ENCODE measurements at places on chromosomes 16 and 17.

- no peak for DNase-seq
These were observed 53.7 kb downstream of the C16orf95 start for GRCh38 chr16:87263418-87264052.

DNA sequence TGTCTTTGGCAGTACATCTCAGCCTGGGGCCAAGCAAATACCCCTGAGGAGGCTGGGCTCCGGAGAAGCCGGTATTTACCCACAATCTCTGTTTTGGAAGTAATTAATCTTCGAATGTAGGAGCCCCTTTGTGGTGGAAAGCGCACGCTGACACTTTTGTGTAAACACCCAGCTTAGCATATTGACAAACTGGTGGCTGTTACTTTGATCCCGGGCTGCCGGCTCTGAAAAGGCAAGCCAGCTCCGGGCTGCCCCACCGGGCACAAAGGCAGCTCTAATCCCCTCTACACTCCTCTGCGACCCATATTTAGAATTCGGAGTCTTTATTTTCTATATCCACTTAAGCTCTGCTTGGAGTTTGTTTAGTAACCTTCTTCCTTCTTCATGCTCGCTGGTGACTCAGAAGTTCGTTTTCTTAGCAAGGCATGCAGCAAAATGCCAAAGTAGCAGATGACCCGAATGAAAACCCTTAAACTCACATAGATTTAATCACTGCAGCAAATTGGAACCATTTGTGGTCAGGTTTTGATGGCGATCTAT, 144.0 kb upstream of the IRX3 start:
- DNase-seq: no peak

GRCh38 chr16:29760567-29761279, 14.9 kb upstream of the C16orf54 start:
- no peak for DNase-seq

DNA sequence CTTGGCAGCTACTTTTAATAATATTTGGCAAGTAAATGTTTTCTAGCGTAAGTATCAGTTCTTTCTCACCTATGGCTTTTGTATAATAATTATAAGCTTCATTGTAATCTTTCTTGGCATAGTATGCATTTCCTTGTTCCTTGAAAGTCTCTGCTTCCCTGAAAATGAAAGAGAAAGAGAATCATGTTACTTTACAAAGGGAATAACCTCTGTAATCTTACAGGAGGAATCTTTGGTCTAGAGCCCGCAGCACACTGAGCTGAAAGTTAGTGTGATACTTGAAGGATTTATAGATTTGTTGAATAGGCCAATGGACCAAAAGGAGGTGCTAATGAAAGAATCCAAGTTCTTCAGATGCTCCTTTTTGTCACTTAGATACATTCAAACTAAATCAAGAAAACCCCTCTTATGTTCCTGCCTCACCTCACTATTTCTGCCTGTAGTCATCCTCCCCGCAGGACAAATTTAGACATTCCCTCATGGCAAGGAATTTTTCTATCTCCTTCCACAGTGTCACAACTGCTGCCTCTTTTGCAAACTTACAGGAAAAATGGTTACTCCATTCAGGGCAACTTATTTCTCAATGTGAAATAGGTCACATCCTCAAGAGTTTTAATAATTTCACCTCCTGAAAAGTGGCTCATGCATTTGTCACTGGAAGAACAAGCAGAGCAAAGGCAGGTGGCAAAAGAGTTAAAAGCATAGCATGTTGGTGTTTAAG, 16.7 kb downstream of the DNAJC7 start:
- DNase-seq: no peak

DNA sequence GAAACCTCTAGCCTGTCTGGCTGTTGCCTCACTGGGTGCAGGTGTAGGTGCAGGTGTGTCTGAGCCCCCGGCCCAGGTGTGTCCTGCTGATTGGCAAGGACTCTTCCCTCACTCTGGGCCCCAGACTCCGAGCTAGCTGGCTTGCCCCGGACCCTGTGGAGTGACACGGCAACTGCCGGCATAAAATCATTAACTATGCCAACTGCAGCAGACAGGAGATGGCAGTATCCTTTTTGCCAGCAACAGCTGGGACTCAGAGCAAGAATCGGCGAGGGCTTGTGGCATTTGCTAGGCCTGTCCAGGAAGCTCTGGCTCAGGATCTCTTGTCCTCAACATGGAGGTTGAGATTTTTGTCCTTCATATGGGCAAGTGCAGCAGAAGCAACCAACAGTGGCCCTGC, 20.8 kb downstream of the CIAPIN1 start:
- no peak for DNase-seq

DNA sequence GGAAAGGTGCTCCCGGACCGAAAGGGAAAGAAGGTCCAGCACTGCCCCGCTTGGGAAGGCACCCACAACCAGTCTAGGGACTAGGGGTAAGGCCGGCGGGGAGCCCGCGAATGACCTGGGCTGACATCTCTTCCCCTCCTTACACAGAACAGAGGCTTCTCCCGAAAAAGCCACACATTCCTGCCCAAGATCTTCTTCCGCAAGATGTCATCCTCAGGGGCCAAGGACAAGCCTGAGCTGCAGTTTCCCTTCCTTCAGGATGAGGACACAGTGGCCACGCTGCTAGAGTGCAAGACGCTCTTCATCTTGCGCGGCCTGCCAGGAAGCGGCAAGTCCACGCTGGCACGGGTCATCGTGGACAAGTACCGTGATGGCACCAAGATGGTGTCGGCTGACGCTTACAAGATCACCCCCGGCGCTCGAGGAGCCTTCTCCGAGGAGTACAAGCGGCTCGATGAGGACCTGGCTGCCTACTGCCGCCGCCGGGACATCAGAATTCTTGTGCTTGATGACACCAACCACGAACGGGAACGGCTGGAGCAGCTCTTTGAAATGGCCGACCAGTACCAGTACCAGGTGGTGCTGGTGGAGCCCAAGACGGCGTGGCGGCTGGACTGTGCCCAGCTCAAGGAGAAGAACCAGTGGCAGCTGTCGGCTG, 1.5 kb downstream of the CNP start:
- no peak for DNase-seq

GRCh38 chr16:89019511-89019910, 42.5 kb upstream of the CBFA2T3 start:
- no peak for DNase-seq

DNA sequence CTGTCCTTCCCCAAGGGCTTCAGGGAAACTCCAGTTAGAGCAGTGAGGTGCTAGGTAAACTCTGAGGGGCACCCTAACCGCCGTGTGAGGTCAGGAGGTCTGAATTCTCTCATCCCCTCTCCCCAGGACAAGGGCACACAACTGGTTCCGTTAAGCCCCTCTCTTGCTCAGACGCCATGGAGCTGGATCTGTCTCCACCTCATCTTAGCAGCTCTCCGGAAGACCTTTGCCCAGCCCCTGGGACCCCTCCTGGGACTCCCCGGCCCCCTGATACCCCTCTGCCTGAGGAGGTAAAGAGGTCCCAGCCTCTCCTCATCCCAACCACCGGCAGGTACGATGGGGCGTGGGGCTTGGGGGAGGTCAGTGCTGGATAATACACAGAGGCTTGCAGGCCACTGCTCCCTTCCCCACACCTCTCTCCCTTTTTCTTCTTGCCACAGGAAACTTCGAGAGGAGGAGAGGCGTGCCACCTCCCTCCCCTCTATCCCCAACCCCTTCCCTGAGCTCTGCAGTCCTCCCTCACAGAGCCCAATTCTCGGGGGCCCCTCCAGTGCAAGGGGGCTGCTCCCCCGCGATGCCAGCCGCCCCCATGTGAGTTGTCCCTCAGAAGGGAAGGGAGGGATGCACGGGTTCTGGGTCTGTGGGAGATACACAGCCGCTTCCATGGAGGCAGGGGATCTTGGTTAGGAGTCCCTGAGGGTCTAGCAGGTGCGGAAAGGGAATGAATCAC, 4.6 kb downstream of the GRB7 start:
- DNase-seq: no peak

DNA sequence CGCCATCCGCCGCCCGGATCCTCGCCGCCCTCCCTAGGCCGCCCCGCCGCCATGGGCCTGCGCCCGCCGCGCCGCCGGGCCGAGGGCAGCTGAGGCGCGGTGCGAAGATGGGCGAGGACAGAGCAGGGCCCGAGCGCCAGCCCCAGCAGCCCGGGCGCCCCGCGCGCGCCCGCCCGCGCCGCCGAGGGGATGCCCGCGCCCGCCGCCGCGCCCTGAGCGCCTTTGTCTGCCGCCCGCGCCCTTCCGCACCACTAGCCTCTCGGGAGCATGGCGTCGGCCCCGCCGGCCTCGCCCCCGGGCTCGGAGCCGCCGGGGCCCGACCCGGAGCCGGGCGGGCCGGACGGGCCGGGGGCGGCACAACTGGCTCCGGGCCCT, 278 bp downstream of the RAB11FIP3 start:
- DNase-seq: peak; percentile 31

- no peak for DNase-seq
These were observed 278.3 kb upstream of the CCL2 start for GRCh38 chr17:33976831-33977230.

- DNase-seq: no peak
These were observed 49.3 kb upstream of the WSB1 start for GRCh38 chr17:27244491-27245223.

GRCh38 chr17:30197416-30197815, 38.1 kb downstream of the SLC6A4 start:
- DNase-seq: no peak

DNA sequence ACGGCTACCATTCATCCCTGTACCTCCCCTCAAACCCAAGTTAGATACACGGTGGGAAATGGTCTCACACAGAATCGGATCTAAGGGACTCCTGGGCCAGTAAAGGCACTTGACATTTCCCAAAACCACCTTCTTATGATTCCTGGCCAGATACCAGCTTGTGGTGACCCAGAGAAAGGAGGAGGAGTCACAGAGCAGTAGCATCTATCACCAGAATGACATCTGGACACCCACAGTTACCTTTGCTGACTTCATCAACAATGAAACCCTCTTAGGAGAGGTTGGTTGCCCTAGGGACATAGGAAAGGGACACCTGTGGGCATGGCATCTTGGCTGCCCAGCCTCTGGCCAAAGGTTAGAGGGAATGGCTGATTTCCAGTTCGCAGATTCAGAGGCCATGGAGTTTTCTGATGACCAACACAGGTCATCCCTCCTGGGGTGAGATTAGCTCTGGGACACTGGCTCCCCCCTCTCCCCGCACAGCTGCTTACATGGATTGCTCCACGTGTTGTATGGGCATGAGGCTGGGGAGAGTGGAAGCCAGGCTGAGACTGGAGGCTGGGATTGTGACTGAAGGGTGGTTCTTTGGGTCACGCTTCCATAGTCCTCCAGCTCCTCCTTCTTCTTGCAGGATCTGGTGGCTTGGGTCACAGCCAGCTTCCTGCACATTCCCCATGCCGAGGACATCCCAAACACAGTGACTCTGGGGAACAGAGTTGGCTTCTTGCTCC, 1.4 kb upstream of the AOC3 start:
- no peak for DNase-seq

GRCh38 chr17:77854083-77854758, 104.3 kb upstream of the TNRC6C start:
- no peak for DNase-seq

GRCh38 chr17:50871364-50871763, 5.2 kb upstream of the TOB1 start:
- DNase-seq: no peak

DNA sequence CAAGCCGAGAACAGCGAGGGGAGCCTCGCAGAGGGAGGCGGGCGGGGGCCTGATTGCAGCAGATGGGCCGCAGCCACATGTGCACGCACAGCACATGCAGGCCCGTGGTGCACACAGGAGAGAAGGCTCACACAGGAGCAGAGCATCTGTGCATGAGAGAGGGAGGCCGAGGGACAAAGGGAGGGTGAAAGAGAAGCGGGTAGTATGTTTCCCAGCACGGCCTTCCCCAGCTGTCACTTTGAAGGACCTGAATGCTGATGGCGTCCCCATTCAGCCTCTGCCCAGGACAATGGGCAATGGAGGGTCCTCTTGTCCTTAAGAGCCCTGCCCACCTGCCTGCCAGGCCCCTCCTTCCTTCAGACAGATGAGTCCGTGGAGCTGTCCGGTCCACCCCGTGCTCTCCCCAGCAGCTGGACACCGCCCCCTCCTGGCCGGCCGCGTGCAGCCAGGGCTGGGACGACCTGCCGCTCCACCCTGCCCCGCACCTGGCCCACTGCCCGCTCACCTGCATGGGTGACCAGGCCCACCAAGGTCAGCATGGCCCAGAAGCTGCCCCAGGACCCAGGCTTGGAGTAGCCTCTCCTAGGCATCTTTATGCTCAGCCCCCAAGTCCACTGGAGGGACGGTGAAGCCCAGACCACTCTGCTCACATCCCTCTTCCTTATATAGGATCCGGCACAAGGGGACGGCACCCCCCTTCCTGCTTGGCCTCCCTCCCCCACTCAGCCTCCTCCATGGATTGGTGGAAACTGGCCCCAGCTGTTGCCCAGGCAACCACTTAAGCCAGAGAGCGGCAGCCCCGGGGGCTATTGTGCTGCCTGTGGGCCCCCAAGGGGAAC, at the start of gene BTBD17:
Gene BTBD17 (minus strand): TSS at position 639 of the 839 bp plus-strand sequence. CDS start 49 bp downstream, at position 590.
- DNase-seq: no peak

GRCh38 chr17:70373369-70373768, 204.0 kb downstream of the KCNJ2 start:
- DNase-seq: no peak

DNA sequence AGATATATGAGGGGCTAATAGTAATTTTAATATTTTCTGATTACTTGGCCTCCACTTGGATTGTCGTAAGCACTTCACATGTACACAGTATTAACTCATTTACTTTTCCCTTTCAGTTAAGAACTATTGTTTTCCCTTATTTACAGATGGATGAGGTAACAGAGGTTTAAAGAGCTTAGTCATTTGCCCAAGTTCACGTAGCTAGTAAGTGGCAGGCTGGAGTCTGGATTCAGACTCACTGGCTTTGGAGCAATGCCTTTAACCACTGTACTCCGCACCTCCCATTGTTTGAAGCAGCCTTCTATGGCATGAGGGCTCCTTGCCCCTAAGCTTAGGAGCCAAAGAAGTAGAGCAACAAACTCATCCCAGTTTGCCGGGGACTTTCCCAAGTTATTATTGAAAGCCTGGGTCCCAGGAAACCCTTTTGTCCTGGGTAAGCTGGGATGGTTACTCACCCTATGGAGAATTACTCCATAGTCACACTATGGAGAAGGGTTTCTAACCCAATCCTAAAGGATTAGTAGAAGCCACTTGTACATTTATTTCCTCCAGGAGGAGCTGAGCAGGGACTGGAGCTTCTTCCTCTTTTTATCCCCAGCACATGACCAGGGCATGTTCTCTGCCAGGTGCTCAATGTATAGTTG, 12.3 kb downstream of the FOXL1 start:
- DNase-seq: no peak

GRCh38 chr16:8916541-8917225, 34.5 kb downstream of the LITAFD start:
- DNase-seq: no peak

DNA sequence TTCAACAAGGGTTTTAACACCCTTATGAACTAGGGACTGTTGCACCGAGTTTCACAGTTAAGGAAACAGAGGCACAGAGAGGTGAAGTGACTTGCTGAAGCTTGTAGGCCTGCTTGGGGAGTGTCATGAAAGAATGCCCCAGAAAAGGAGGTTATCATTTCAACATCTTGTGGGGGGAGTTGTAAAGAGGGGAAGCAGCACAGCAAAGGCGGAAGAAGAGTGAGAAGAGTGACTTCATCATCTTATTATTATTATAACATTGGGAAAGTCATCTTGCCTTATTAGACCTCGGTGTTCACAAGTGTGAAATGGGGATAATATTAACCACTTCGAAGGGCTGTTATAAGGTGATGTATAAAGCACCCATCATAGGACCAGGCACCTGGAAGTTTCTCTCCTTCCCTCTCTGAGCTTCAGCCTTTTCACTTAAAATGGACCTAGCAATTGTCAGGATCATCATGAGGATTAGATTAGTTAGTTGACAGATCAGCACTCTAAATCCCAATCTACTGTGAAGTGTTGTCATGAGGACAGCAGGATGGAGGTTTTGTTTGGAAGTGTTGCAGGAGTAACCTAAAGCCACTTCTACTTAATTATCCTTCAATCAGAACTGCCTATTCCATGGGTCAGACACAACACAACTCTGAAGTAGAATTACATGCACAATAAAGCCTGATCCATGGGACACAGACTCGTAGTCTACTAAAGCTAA, 2.3 kb downstream of the CCL4 start:
- DNase-seq: no peak
